ENCODE measurements at places on chromosomes 16 and 17.

DNA sequence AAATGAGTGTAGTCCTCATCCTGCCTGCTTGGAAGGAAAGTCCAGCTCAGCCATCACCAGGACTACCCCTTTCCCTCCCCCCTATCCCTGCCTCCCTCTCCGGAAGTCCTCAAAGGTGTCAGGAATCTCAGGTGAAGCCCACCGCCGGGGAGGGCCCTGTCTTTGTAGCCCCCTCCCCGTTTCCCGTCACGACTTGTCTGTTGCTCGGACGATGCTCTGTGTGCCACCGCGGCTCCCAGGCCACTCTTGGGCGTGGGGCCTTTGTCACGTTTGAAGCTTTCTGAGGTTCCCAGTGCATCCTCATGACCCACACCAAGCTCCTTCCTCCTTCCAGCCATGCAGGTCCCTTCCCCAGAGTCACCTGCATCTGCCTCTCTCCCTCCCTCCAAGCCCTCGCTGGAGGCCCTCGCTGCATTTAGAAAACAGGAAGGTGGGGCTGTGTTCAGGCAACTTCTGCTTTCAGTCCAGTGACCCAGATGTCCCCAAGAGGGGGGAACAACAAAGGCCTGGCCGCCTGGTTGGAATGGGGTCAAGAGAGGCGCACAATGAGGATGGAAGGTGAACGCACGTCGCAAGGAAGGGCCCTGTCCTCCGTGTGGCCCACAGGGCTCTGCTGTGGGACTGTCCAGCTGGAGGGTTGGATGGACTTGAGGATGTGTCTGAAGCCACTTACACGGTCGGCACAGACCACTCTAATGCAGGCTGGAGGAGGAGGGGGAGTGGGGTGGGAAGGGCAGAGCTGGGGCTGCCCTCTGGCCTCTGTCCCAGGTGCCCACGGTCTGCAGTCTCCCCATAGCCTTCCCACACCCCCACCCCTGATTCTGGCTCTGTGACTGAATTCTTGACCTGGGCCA lies 59.9 kb downstream of the OR1D5 start:
- DNase-seq: no peak

GRCh38 chr16:50628156-50628802 lies 52.8 kb downstream of the SNX20 start:
- no peak for DNase-seq

DNA sequence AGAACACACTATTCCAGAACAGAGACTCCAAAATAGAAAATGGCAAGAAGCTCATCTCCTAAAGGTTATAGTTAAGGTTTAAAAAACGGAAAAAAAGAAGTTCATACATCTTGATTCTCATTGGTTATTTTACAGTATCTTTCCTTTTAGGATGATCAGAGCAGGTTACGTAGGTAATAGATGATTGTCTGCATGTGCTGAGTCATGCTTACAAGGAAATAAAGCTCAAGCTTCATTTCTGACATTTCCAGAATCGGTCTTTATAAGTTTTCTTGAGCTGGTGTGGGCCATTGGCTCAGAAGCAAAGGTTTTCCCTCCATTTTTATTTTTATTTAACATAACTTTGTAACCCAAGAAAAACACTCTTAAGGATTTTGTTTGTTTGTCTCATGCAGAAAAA lies 1030.3 kb upstream of the CDH8 start:
- no peak for DNase-seq

DNA sequence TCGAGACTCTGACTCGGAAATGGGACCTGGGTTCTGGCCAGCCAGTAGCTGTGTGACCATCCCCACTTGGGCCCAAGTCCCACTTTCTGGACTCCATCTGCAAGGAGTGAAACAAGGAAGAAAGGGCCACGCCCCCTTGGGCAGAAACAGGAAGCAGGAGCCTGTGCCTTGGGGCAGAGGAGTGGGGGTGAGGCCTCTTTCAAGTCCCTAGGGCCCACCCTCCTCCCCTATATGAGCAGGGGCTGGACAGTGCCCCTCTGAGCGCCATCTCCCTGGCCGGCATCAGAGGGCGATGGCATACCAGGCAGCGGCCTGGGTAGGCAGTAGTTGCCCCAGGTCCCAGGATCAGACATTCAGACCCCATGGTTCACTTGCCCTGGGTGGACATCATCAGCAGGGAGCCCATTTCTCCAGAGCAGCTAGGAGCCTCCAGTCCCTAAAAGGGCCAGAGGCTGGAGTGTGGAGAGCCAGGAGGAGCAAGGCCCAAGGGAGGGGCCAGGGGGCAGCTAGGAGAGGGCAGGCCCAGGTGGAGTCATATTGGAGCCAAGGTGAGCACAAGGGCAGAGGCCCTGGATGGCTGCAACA lies 7.1 kb downstream of the BCAR1 start:
- no peak for DNase-seq

- no peak for DNase-seq
Observed at GRCh38 chr17:1398931-1399678, 917 bp downstream of the YWHAE start.

DNA sequence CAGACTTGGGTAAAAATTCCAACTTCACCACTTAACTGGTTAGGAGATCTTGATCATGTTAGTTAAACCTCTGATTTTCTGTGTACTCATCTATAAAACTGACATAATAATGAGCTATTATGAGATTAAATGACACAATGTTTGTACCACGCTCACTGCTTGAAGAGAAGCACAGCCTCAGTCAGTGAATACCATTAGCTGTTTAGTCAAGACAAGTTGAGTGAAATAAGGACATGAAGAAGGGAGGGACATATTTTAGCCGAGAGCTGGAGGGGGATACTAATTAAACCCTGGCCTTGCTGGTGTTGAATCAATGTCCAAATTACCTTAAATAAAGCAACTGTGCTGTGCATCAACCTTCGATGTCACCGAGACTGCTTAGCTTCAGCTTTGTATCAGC lies 105.1 kb upstream of the TOX3 start:
- DNase-seq: no peak

- DNase-seq: no peak
Observed at GRCh38 chr16:50272111-50272571, 5.8 kb downstream of the ADCY7 start.

- DNase-seq: no peak
Observed at GRCh38 chr16:28003923-28004322, 59.6 kb downstream of the GSG1L start.

GRCh38 chr17:4004517-4005295 lies 40.5 kb upstream of the ATP2A3 start:
- DNase-seq: peak; percentile 43

DNA sequence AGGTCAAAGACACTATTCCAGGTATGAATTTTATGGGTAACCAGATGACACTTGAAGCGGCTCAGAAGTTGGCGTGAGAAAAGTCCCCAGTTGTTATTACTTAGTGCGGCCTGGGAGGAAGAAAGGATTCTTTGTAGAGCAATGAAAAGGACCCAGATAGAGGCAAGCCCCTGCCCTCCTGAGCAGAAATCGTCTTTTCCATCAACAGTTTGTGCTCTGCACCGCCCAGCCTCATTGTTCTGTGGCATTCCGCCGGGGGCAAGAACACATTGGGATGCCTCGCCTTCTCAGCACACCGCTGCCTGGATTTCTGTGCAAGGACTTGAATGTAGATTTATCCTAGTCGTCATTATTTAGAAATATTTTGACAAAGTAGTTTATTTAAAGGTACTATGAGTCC lies 32.7 kb upstream of the CRHR1 start:
- no peak for DNase-seq

- DNase-seq: no peak
Observed at GRCh38 chr17:65171752-65172151, 34.6 kb downstream of the RGS9 start.

- no peak for DNase-seq
Observed at GRCh38 chr17:50364715-50365114, 8.3 kb downstream of the MRPL27 start.

GRCh38 chr17:16968786-16969185 lies 3.1 kb downstream of the TNFRSF13B start:
- DNase-seq: no peak

GRCh38 chr16:72357910-72358309 lies 186.0 kb upstream of the PMFBP1 start:
- DNase-seq: no peak

GRCh38 chr16:56029026-56029425 lies 153.9 kb upstream of the CES5A start:
- DNase-seq: no peak

GRCh38 chr16:28905800-28906372 lies 19.2 kb downstream of the RABEP2 start:
- DNase-seq: no peak

GRCh38 chr17:12037970-12038369 lies 17.3 kb downstream of the MAP2K4 start:
- DNase-seq: no peak
